ENCODE measurements at places on chromosomes 11 and 22.
A peak's percentile ranks its signal among the peaks of the same experiment; 100 is the strongest.

- DNase-seq: no peak
These were observed 116.1 kb downstream of the PHF21B start for GRCh38 chr22:44893731-44894080.

DNA sequence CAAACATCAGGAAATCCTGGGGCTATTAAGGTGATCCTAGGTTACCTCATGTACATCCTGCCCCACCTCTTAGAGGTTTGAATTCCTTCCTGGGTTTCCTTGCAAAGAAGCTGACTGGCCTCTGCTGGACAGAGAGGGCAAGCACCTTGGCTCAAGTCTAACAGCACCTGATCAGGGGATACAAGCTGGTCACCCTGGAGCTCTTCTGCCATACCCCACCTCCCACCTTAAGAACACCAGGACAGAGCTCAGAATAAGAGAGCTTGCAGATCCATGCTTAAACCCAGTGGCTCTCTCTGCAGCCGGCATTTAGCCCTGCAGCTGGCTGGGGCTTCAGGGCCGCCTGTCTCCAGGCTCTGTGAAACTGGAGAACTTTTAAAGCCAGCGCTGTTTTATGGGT is 386.6 kb upstream of the NARS2 start:
- DNase-seq: no peak

GRCh38 chr11:132999031-132999430 is 533.3 kb downstream of the OPCML start:
- DNase-seq: no peak

GRCh38 chr11:90646706-90647105 is 423.9 kb upstream of the CHORDC1 start:
- DNase-seq: no peak

DNA sequence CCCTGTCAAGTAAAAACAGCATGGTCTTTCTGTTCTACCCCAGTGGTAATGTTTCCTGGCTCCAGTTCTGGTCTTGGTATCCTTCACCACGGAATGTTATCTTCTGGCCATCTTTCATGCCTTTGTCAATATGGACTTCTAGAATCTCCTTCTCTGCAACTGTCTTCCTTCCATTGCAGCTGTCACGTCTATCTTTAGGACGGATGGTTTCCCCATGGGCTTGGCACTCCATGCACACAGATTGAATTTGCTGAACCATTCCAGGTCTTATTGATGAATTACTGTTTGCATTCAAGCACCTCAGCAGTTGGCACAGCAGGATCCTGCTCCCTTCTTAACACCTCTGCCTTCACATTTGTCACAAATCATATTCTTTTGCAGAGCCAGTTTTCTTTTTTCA is 44.9 kb upstream of the SLC25A18 start:
- no peak for DNase-seq

DNA sequence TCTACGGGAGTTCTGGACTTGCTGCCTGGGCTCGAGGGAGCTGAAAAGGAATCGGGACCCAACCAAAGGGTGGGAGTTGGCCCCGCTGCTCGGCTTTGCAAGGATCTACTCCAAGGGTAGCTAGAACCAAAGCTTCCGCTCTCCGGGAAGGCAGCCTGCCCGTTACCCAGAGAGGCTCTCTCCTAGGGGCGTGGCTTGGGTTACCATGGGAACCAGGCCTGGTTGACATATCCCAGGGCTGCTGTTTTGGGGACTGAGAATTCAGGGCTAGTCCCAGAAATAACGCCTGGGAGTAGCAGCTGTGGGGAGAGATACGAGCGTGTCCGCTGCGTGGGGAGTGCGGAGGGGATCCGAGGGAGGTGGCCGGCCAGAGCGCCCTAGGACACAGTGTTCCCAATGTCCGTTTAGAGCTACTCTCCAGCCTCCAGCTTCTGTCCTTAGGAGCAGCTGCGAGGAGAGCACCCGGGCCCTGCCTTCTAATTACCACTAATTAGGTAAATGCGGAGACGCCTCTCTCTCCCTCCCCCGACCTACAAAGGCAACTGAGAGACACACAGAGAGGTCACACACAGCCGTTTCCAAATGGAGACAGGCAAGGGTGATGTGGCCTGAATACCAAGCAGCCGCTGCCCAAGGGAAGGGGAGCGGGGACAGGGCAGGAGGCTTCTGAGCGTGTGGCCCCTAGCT is 141.6 kb upstream of the CADM1 start:
- no peak for DNase-seq

- DNase-seq: no peak
These were observed 13.2 kb downstream of the FZD4 start for GRCh38 chr11:86941871-86942599.

DNA sequence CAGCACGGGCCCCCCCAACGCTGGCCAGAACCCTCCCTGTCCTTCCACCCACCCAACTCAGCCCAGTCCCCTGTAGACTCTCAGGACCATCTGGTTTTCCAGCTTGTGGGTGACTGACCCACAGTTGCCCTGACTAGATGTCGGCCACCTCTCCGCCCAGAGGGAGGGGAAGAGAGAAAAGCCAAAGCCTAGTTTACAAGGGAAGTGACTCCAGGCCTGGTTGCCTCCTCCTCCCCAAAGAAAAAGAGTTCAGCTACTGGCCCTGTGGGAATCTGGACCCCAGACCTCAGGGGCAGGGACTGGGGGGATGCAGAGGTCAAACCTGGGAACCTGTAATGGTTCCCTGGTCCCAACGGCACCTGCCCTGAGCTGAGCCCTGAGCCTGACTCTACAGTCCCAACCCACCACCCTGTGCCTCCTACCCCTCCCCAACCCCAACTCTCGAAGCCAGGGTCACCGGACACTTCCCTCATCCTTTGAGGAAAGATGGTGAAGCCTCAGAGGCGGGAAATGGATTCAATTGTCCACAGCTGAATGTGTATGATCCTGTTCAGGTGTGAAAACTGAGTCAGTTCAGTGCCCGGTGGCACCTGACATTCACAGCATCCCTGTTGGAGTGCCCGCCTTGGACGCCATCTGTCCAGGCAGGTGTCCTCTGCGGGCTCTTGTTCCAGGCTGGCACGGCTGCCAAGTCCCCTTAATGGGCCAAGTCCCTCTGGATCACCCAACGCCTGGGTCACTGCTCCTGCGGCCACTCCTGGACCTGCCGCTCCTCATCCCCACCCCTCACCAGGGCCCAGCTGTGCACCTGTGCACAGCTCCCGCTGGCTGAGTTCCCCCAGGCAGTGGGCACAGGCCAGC is 21.0 kb upstream of the WNT7B start:
- no peak for DNase-seq

DNA sequence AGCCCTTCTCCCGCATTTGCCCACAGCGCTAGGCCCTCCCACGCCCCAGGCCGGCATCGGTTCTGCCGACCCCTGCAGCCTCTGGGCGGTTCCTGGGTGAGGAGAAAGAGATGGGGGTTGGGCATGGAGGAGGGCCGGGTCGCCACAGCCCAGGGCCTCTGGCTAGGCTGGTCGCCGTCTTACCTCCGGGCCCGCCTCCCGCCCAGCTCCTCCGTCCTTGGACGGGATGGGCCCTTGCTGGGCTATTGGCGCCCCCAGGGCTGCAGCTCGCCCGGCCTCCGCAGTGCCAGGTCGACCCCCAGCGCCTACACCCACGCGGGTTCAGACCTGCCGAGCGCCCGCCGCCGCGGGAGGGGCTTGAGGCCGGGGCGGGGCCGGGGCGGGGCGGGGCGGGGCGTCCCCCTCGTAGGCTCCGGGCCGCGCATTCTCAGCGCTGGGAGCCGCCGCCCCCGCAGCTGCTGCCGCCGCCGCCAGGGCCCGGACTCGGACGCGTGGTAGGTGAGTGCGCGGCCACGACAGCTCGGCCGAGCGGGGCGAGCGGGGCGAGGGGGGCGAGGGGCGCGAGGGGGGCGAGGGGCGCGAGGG is at the start of gene CD151:
CD151 (plus strand) TSS at position 424 of the 585 bp plus-strand sequence. CDS start 3,118 bp downstream, outside the sequence.
- peak; percentile 52 for DNase-seq

DNA sequence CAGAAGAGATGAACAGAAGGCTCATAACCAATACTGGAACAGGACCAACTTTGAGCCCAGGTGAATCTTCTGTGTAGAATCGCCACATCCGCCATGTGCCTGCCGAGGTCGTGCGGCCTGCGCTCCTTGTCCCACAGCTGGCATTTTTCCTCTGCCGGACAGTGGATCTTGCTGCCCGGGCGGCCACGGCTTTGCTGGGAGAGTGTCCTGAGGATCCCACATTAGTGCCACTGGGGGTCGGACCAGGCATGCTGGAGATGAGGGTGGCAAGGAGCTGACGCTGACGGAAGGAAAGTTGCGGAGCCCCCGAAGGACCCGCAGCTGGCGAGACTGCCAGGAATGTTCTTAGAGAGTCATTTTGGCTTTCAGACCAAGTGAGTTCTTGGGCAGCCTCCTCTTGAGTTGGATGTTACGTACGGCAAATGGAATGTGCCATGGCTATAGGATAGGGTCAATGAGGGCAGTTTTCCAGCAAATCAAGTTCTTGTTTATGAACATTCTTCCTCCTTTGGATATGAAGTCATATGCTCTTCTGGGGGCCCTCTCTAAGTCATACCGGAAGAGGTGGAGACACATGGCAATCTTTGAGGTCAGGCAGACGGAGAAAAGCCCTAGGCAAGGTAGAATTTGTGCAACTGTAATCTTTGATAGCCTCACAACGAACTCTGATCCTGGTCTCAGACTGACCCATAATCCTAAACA is 57.4 kb upstream of the NUP160 start:
- no peak for DNase-seq

DNA sequence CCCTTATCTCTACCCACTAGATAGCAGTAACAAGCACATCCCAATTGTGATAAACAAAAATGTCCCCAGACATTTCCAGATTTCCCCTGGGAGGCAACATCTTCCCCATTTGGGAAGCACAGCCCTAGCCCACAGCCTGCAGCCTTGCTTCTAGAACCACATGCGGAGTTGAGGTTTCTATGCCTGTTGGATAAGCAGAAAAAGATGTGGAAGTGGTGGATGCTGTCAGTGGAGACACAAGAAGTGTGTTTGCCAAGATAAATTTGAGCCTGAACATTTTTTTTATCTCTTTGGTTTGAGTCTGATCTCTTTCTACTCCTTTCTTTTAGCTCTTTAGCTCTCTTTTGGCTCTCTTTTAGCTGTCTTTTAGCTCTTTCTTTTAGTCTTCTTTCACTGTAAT is 884.5 kb downstream of the NTM start:
- no peak for DNase-seq

DNA sequence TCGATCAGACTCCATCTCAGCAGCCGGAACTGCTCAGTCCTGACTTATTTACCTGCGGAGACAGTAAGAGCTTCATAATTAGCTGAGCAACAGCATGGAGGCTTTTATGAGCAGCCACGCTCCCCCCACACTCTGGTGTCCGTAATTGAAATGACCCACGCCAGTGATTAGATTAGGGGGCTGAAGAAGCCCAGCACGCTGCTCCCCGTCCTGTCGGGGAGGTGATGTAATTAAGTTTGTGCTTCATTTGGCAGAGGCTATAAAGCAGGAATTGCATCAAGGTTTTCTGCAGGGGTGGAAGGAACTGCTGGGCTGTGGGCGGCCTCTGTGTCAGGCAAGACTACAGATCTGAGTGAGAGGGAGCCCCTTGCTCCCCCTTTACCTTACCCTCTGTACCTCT is 22.8 kb upstream of the HTR3A start:
- no peak for DNase-seq

- DNase-seq: no peak
These were observed 44.4 kb downstream of the CYTH4 start for GRCh38 chr22:37326726-37327125.

DNA sequence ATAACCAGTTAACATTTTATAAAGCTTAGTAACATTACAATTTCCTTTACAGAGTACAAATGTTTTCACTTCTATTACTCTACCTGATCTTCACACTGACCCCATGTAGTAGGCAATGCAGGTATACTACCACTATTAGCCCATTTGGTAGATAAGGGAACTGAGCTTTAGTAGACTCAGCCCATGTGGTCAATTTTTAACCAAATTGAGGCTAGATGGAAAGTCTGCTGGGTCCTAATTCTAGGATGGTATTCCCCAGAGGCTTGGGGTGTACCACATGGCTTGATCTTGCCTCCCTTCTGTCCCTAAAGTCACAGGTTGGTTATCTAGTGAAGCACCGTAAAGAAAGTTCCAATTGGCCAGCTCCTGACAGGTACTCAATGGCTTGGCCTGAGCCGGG is 48.2 kb downstream of the NRXN2 start:
- DNase-seq: no peak

DNA sequence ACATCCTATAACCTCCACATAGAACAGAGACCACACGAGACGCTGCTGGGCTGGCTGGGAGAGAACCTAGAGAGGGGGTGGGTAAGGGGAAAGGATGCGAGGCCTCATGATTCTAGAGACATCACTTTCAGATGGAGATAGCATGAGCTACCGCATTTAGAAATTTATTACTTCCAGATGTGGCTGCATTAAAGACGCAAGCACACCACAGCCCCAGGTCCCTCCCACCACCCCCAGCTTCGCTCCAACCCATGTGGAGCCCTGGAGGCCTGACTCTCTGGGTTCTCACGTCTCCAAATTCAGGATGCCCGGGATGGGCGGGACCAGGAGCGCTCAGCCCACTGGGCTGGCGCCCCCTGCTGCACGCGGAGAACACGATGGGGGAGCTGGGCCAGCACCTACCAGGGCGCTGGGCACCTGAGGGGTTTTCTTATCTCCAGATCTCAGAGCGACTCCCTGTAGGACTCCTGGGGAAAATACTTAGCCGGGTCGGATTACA is 13.6 kb downstream of the MRPL21 start:
- no peak for DNase-seq

DNA sequence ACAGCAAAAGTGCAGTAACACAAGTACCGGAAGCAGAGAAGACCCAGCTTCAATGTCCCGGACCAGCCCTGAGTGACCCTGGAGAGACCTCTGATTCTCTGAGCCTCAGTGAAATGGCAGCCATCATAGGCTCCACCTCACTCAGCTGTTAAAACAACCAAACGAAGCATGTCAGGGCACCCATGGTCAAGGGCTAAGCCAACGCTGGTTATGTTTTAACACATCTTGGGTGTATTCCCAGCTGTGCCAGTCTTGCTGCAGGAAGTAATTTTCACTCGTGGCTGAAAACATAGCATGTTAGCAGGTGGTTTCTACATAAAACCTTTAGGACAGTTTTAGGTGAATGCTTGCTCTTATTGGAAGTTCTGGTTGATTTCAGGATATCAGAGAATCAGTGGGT is 30.9 kb downstream of the LMO2 start:
- DNase-seq: no peak

- no peak for DNase-seq
These were observed 16.9 kb upstream of the MUC2 start for GRCh38 chr11:1057806-1058205.

DNA sequence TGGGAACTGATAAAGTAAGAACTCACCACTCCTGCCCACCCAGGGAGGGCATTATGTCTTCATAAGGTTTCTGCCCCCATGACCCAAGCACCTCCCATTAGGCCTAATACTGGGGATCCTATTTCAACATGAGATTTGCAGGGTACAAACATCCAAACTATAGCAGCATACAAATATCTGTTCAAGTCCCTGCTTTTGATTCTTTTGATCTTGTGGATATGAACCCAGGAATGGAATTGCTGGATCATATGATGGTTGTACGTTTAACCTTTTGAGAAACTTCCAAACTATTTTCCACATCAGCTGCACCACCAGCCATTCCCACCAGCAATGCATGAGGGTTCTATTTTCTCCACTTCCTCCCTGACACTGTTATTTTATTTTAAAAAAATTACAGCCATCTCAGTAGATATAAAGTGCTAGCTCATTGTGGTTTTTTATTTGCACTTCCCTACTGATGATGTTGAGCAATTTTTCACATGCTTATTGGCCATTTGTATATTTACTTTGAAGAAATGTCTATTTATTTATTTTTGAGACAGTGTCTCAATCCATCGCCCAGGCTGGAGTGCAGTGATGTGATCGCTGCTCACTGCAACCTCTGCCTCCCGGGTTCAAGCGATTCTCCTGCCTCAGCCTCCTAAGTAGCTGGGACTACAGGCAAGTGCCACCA is 7.1 kb upstream of the ATG16L2 start:
- no peak for DNase-seq
